ENCODE measurements at places on chromosomes 16 and 17.

GRCh38 chr17:40345994-40346764, 18.4 kb downstream of the GJD3 start:
- DNase-seq = no peak

DNA sequence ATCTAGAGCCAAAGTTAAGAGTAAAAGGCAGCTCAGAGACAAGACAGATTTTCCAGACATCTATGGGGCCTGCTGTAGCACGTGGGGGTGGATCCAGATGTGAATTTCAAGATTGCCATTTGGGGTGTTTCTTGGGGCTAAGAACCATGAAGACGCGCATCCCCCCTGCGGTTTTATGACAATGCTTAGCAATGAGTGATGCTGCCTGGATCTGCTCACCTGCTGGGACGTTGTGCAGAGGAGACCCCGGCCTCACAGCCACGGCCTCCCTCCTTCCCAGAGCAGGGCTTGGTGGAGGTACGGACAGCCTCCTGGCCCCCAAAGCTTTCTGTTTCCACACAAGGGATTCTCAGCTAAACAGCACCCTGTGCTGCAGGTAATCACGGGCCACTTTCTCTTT, 151.5 kb upstream of the DYNLRB2 start:
- no peak for DNase-seq

DNA sequence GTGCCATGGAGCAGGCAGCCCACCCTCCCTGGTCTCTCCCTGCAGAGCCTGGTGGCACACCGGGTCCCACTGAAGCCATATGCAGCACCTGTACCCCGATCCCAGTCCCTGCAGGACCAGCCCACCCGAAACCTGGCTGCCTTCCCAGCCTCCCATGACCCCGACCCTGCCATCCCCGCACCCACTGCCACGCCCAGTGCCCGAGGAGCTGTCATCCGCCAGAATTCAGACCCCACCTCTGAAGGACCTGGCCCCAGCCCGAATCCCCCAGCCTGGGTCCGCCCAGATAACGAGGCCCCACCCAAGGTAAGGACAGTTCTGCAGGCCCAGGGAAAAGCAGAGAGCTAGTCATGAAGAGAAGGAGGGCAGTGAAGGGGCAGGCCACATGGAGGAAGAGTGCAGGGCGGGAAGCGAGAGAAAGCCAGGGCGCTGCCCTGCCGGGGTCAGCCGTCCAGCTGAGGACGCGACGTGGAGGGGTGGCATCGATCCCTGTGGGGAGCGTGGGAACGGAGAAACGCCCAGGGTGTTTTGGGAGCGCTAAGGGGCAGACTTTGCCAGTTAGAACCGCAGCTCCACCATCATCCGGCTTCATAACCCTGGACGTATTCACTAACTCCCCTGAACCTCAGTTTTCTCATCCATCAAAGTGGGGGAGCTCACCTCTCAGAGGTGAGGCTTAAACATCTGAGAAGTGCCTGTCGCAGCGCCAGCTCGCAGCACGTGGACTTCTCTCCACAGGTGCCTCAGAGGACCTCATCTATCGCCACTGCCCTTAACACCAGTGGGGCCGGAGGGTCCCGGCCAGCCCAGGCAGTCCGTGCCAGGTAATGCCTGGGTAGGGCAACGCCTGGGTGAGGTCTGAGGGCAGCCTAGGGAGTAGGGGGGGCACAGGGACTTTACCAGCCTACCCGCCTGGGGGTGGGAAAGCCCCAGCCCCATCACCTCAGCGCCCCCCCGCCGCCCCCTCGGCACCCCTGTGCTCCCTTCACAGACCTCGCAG, 7.6 kb upstream of the C17orf107 start:
- DNase-seq = no peak

DNA sequence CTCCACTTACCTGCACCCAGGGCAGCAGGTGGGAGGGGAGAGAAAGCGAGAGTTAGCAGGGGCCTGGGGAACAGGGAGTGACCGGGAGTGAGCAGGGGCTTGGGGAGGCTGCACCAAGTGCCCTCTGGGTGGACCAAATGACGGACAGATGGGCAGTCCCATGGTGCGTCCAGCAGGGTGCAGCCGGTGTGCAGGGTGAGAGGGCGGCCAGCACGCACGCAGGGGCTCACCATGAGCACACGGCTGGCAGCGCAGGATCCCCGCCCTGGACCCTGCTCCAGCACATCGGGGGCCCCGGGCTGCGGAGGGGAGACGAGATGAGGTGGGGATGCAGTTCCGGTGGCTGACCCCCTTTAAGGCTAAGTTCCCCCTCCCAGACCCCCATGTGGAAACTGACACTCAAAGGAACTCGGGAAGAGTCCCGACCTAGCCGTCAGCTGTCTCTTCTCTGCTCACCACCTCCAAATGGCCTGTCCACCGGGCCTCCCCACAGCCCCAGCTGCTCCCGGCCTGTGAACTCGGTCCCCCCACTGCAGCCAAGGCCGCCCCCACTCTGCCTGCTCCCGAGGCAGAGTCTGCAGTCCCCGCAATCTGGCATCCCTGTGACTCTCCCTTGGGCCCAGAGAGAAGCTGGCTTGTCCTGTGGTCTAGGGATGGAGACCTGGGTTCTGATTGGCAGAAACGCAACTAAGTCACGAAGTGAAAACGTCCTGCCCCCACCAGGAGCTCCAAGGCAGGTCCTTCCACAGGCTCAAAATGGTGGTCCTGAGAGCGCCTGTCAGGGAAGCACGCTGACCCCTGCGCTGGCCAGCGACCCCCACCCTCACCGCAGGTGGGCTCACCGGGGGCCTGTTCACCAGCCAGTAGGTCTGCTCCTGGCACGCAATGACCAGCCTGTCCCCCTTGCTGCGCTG, 2.9 kb downstream of the RGS11 start:
- no peak for DNase-seq

DNA sequence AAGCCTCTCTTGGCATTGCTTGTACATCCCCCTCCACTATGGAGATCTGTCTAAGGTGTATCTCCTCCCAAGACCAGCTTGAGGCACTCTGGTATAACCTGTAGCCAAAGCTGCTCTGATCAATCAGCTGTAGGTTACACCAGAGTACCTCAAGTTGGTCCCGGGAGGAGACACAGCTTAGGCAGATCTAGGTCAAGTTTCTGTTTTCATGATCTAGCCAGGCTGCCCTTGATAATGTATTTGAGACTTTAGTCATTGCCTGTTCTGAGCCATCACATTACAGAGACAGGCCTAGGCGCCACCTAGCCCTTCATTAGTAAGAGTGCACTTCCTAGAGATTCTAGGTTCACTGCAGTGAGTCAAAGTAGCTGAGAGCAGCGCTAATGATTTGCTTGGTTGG, 31.4 kb downstream of the ASGR1 start:
- DNase-seq = no peak

Measured in HS-5 (cell line).